Retina (tissue), 1 donor: ENCODE measurements at places on chromosomes 6 and 20.

DNA sequence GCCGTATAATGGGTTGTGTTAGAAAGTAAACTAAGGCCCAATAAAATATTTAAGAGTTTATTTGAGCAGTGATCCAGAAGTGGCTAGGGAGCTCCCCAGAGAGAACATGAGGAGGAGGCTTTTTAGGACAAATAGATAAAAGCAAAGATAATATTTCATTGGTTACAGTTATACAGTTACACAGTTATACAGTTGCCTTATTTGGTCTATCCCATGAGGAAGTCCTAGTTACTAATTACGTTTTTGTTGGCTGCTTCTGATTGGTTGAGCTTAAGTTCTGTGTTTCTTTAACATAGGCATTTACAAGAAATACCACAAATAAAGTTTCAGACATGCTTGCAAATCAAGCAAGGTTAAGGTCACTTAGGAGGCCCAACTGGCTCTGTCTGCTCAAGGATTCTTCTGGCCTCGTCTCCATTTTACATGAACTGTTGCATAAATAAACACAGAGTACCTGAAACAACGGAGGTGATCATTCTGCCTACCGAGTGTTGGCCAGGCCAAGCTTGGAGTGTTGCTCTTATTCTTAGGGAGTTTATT, 7.0 kb downstream of the UBD start:
- DNase-seq: peak; percentile 25

GRCh38 chr20:37151529-37151928, 27.6 kb upstream of the RPN2 start:
- DNase-seq: no peak

DNA sequence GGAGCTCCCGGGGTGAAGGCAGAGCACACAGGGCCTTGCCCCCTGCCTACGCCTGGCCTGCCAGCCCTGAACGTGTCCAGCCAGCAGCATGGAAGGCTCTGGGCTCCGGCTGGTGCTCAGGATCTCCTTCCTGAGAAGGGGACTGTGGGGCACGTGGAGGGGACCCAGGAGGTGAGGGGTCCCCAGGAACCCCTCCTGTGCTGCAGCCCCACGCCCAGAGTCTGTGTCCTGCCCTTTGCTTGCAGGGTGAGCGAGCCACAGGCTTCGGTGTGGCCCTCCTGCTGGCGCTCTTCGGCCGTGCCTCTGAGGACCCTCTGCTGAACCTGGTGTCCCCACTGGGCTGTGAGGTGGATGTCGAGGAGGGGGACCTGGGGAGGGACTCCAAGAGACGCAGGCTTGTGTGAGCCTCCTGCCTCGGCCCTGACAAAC, 22.3 kb downstream of the NPEPL1 start:
- peak; percentile 7 for DNase-seq

DNA sequence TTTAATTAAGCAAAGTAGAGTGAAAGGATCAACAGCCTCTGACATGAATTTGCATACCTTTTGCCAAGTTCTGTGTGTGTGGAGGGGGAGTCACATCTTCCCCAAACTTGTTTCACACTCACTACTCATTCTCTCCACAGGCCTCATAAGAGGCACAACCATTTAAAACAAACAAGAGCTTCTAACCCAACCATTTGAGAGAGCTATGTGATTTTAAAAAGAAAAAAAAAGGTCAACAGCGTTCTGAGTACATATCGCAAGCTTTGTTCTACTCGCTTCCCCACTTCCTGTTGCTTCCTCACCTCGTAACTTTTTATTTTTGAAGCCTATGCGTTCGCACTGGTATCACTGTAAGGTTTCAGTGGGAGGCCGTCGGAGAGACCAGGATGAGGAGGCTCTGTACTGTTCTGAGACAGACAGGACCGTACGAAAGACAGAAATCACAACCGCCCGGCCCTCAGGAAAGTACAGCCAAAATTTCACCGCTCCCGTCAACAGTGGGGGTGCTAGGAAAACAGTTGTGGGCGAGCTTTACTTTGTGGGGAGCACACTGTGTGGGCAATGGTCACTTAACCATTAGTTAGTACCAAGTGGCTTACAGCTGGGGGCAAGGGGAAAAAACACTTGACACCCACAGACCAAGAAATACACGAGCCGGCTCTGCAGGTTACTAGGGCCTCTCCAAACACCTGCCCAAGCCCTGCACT, 61.3 kb downstream of the TRERF1 start:
- DNase-seq: no peak

- no peak for DNase-seq
Observed at GRCh38 chr20:53751620-53752318, 158.1 kb upstream of the ZNF217 start.

- peak; percentile 86 for DNase-seq
Observed at GRCh38 chr6:32796848-32797776, 19.7 kb downstream of the HLA-DOB start.

DNA sequence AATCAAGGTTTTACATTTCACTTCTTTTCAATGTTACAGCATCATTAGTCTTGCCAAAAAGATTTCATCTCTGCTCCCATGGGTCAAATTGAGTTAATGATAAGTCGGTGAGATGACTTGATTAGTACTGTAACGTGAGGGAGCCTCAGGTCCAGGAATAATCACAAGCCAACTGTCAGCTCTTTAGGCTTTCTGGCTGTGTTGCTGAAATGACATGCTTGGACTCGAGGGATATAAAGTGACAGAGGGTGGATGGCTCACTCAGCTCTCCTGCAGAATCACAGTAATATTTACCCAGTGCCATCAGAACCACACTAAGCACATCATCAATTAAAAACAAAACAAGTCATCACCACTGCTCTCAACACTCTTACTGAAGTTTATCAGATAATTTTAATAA, 196.2 kb upstream of the THEMIS start:
- DNase-seq: peak; percentile 32

DNA sequence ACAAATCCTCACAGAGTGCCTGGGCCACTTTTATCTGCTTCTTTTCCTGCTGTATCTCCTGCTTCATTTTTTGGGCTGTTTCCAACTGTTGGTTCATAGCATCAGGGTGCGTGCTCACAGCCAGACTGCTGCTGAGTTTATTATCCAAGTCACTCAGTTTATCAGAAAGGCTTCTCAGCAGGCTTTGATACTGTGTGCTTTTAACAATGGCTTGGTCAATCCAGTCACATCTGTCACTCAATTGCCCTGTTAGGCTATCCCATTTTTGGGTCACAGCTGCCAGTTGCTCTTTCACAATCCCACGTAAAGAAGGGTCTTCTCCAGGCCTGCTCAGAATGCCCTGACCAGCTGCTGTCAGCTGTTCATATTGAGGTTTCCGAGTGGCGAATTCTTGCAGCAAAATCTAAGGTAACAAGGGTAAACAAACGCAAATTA, 87.2 kb downstream of the DST start:
- DNase-seq: peak; percentile 60

GRCh38 chr20:13325796-13326340, 104.8 kb downstream of the ISM1 start:
- no peak for DNase-seq

DNA sequence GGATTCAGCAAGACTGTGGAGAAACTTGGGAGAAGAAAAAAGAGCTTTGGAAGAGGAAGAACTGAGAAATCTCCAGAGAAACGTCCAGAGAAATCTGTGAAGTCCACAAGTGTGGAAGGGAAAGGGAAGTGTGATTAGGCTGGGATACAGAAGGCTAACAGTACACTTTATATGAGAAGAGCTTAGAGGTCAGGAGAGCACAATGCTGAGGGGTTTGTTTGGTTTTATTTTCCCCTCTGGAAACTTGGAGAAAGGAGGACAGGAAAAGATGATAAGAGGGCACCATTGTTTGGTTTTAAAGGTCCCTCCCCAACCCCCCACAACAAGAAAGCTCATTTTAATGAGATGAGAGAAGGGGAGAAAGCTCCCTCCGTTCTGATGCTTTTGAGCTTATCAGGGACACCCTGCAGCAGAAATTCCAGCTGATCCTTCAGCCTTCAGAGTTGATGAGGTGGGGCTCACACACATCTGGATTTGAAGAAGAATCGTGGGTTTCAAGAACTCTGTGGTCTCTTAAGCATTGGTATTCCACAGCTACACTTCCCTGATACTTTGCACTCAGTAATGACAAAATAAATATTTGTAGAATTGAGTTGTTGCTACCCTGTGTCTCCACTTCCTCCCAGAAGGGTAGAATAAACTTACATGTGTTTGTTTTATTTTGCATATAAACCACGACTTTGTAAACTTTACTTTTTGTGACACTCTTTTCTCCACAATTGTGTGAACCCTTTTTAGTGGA, 1.9 kb downstream of the NT5E start:
- no peak for DNase-seq

DNA sequence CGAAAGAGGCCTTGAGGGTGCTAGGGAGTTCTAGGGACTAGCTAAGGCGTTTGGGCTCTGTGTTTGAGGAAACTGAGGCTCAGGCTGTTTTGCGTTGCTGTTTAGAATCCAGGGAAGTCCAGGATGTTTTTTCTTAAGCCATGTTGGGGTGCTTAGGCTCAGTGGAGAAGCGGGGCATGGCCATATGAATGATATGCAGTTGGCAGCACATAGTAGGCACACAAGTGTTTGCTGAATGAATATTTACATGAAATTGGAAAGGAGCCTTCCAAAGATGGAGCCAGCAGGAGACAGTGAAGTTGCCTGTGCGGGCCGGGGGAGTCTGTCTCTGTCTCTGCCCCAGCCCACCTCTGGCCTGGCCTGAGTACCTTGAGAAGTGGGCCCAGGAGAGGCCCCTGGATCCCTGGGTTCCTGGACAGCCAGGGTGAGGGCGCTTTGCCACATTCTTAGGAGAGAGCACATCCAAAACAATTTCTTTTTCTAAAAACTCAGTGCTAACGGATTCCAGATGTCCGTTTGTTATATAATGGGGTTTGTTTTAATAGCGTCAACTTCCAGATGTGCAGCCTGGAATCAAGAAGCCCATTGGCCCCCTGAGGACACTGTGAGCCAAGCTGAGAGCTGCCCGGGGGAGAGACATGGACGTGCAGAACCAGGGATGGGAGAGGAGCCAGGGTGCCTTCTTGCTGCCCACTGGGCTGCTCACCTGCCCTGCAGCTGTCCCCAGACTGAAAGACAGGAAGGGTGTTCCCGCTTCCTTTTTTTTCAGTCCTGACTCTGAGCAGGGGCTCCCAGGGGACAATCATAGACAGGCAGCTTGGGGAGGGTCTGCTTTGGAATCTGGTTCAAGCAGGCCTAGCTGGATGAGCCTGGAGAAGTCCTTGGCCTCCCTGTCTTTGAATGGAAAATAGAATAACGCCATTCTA, 20.1 kb upstream of the EMILIN3 start:
- no peak for DNase-seq

DNA sequence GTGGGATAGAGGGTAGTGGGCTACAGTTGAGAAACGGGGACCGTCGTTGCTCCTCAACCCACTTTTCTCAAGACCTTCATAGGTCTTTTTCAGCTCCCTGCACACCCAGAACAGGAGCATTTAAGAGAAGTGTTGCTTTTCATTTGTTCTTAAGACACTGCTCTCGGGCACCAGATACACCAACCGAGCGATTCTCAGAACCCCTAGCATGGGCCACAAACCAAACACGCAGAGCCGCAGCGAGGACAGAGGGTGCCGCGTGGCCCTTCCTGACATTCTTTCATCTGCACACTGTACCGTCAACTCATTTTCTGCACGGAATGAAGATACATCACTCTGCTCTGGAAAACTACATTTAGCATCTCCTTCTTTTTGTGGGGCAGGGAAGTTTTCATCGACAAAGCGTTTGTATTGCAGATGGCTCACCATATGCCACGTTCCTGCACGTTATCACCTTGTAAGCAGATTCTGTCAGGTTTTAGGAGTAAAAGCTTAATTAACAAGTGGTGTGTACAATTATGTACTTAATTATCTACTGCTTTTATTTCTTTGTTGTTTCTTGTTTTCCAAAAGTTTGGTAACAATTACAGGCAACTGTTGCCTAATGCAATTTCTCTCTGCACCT, 70.4 kb upstream of the MLN start:
- DNase-seq: no peak

DNA sequence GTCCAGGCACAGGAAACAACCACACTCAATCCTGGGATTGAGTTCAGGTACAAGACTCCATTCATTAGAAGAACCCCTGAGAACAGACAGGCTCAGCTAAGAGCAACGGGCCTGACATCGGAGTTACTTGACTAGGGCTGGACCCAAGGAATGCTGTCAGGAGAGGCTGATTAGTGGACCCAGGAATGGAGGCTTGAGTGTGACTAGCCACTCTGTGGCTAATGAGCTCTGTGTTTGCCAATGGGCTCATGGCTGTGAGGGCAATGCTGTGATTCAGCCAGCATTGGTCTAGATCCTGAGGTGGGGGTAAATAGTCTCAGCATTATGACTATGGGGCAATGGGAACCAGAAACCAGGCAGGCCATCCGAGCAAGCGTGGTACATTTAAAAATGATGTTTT, 71.8 kb downstream of the RIOK1 start:
- DNase-seq: no peak

GRCh38 chr6:33173535-33174180, 18.6 kb downstream of the COL11A2 start:
- no peak for DNase-seq

GRCh38 chr6:19477563-19477962, 359.6 kb upstream of the ID4 start:
- no peak for DNase-seq

DNA sequence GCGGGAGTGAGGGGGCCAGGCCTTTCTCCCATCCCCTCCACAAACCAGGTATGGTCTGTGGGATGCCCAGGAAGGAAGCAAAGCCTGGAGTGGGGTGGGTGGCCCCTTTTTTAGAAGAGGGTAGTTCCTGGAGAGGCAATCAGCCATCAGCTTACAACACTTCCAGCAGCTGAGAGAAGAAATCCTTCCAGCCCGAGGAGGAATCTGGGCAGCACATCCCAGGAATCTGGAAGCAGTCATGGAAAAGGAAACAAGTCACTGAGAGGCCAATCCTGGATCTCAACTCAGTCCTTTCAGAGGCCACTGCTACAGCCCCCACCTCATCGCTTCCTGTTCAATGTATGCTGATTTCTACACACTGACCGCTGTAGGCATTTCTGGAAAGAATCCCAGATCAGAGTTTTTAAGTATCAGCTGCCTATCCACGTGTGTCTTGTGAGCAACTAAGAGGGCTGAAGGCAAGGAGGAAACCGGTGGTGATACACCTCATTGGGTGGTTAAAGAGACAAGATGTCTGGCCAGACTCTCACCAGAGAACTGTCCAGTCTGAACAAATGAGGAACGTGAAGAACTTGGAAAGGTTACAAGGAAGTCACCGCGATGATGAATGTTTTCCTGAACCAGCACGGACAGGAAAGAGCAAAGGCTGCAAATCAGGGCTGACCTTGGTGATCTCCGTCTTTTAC, 92.9 kb upstream of the SHLD1 start:
- no peak for DNase-seq

- DNase-seq: peak; percentile 5
Observed at GRCh38 chr20:6008254-6008653, 45.6 kb downstream of the LRRN4 start.

DNA sequence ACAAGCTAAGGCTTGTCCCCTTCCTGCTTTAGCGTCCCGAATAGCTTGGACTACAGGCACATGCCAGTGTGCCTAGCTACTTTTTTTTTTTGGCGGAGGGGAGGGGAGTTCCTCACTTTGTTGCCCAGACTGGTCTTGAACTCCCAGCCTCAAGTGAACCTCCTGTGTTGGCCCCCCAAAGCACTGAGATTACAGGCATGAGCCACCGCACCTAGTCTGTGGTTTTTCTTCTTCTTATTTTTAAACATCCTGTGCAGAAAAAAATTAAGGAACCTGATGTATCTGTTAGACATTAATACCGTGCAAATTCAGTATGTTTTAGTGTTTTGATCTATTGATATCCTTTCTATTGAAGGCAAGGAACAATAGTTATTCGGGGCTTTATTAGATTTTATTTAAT, 25.7 kb downstream of the HIVEP1 start:
- no peak for DNase-seq

GRCh38 chr20:7742479-7742878, 197.8 kb downstream of the HAO1 start:
- no peak for DNase-seq
